ENCODE measurements at places on chromosomes 5 and 9. TPM values are rescaled to one million over a fixed set of nuclear protein-coding genes. Genes with fewer than 3 reads are reported as not detected.

The C9orf152 gene
- total RNA-seq: under 0.01 TPM

The RNF208 gene
- total RNA-seq: 0.33 TPM

The DMGDH gene
- 7.7 TPM for total RNA-seq

The IL9 gene
- not detected for total RNA-seq

The GCNT1 gene
- 27.7 TPM for total RNA-seq

The MTRR gene
- 21.1 TPM for total RNA-seq

The NME5 gene
- 2.5 TPM for total RNA-seq

Data from fibroblast of lung (primary cell).